Hippocampal formation (tissue), 2 donors: ENCODE measurements at places on chromosomes 5 and 9.

GRCh38 chr9:133709015-133709611, 29.0 kb downstream of the SARDH start:
- DNase-seq = no peak

DNA sequence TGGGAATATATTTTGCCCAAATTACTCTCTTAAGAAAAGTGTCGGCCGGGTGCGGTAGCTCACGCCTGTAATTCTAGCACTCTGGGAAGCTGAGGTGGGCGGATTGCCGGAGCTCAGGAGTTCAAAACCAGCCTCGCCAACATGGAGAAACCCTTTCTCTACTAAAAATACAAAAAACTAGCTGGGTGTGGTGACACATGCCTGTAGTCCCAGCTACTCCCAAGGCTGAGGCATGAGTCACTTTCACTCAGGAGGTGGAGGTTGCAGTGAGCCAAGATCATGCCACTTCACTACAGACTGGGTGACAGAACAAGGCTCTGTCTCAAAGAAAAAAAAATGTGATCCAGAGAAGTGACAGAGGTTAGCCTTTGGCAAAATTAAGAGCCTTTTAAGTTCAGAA, 26.4 kb upstream of the TMEM171 start:
- DNase-seq = no peak

GRCh38 chr9:32427111-32427873, 42.8 kb downstream of the ACO1 start:
- DNase-seq = no peak

GRCh38 chr5:96961053-96961452, 25.2 kb downstream of the LNPEP start:
- no peak for DNase-seq

DNA sequence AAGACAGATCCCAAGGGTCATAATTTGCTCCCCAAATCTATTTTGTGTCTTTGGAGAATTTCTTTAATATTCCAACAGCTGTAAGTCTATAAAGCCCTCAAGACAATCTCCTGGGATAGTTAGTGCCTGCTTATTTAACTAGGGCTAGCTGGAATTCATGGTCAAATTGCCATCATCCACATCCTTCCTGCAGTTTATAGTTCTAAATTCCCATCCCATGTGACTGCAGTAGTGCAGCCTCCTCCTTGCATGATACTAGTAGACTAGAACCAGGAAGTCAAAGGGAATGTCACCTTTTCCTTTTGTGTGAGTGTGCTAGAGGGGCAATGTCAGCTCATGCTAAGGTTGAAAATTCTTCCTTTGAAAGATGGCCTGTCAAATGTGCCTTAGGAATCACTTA, 214.8 kb upstream of the PIK3R1 start:
- no peak for DNase-seq

DNA sequence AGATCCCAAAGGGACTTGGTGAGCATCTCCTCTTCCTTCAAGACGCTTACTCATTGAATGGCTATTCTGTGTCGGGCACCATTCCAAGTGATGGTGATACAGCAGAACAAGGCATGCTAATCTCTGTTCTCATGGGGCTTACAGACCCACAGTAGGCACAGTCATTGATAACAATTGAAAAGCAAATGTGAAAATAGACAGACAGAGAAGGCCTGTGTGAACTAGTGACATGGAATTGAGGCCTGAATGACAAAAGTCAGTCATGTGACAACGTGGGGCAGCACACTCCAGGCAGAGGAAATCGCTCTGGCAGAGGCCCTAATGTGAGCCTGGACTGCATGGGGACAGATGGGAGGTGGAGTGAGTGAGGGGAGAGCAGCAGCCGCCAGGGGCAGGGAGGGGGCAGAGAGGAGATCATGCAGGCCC, 70.7 kb upstream of the CPLX2 start:
- DNase-seq = no peak

- DNase-seq = peak; percentile 28
Measured at GRCh38 chr9:4430432-4431261, 59.6 kb upstream of the SLC1A1 start.

DNA sequence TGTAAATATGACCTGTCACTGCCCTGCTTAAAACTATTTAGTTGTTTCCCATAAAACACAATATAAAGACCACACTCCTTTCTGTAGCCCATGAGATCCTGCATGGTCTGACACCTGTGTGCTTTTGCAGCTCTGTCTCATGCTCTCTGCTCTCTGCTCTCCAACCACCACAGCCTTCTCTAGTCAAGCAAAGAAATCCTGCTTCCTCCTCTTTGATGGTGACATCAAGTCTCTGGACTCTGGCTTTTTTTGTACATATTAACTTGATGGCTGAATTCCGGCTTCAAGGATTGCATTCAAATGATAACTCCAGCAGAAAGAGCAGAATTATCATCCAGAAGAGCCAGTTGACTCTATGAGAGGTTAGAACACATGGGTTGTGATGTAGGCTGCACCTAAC, 58.2 kb downstream of the CHSY3 start:
- DNase-seq = no peak

GRCh38 chr5:133041910-133042309, 9.9 kb upstream of the HSPA4 start:
- DNase-seq = no peak

DNA sequence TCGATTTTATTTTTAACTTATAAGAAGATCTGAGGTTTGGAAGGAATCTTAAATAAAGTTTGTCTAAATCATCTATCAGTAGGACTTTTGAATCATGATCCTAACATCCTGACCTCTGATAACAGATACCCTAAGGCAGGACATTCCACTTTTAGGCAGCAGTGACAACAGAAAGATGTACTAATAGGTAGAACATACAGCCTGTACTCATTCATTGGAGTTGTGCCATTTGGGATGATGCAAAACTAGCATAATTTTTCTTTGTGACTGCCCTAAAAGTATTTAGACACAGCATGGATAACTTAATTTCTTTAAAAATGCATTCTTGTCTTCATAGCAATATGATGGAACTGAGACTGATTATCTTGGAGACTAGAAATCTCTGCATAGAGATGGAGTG, 39.7 kb downstream of the CDC42SE2 start:
- DNase-seq = no peak

GRCh38 chr5:107636555-107636954, 34.2 kb downstream of the EFNA5 start:
- DNase-seq = no peak

- no peak for DNase-seq
Measured at GRCh38 chr9:18499980-18500379, 26.0 kb downstream of the ADAMTSL1 start.

- no peak for DNase-seq
Measured at GRCh38 chr9:90805006-90805996, 3.7 kb downstream of the SYK start.

- no peak for DNase-seq
Measured at GRCh38 chr5:53183880-53184279, 74.3 kb upstream of the MOCS2 start.

GRCh38 chr9:14923701-14924100, 13.5 kb upstream of the FREM1 start:
- DNase-seq = no peak

GRCh38 chr9:87673446-87674120, 52.3 kb upstream of the CTSL start:
- DNase-seq = no peak

- DNase-seq = no peak
Measured at GRCh38 chr9:123426406-123426805, 70.4 kb downstream of the CRB2 start.

DNA sequence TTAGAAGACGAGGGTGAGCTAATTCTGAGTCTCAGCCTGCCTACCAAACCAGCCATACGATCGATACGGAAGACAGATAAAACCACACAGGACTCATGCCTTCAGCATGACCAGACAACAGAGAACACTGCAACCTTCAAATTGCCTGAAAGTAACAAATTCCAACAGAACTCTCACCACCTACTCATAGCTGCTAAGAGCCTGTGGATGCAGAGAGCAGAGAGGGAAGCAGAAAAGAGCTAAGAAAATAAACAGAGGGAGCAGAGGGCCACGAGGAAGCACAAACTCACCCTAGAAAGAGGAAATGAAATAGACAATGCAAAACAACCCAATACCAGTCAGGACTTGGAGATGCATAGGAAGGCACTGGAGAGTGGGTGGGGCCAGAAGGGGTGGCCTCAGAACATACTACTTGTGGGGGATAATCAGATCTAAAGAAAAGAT, 86.7 kb upstream of the TAS2R1 start:
- DNase-seq = no peak

DNA sequence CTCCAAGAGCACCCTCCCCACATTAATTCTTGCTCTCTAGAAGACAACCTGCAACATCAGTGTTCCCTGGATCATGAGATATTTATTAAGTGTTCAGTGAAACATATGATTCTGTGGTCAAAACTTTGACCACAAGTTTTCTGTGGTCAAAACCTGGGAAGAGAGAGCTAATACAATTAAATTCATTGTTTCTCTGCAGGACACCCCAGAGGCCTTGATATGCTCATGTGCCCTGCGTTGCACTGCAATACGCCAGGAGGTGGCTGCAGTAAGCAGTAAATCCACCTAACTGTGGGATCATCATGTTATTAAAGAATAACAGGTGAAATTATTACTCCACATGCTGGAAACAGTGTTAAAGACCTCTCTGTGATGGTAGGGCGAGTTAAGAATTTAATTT, 109.3 kb upstream of the SPDL1 start:
- DNase-seq = no peak

DNA sequence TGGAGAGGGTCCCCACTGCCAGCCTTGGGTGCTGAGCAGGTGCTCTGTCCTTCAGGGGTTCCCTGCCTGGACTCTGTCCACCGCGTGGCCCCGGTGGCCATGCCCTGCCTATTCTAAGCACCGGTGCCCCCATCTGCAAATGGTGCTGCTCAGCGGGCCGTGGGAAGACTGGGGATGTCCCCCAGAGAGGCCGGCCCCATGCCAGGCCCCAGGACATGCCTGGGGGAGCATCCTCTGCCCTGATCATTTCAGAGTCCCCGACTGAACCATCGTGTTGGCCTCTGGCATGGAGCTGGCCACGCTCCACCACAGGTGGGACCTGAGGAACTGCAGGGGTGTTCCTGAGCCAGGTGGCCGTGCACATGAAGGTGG, 64.7 kb downstream of the RXRA start:
- DNase-seq = no peak

- DNase-seq = no peak
Measured at GRCh38 chr5:44565902-44566301, 176.7 kb upstream of the FGF10 start.

DNA sequence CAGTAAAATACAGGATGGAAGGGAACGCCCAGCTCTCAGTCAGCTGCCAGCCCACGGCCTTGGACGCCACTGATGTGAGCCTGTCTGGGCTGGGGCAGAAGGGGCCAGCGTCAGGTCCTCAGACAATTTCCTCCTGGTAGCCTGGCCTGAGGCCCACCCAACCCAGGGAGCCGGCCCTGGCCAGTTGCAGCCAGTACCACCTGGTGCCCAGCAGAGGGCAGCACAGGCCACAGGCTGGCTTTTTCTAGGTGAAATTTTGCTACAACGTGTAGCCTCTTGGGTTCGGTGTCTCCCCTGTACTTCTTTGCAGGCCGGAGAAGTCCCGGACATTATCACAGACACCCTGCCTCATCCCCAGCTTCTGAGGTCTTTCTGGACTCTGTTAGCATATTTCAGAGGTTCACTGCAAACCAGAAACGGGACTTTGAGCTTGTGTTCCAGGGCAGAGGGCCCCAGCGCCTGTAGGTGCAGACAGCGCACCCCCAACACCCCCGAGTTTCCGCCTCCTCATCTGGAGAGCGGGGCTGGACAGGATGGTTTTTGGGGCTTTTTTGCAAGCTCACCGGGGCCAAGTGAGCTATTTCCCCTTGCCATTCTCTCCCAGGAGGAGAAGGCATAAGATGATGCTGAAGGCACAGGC, 45.9 kb upstream of the KCNMB1 start:
- peak; percentile 64 for DNase-seq

GRCh38 chr5:73121119-73121463, 716 bp downstream of the TMEM171 start:
- DNase-seq = no peak

DNA sequence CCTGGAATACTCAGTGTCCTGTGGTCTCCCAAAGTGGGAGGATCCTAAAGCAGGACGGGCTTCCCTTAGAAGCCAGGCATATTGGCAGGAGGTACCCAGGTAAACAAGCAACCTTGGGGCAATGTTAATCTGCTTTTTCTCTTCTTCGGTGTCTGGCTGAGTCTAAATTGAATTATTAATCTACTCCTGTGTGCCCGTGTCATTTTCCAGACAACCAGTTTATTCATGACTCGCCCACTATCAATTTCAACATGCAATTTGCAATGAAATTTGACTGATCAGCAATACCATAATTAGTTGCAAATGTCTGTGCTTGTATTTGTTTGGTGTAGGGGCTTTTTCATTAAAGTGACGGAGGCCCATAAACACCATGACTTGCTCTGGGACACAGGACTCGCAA, 32.9 kb upstream of the JADE2 start:
- DNase-seq = no peak

DNA sequence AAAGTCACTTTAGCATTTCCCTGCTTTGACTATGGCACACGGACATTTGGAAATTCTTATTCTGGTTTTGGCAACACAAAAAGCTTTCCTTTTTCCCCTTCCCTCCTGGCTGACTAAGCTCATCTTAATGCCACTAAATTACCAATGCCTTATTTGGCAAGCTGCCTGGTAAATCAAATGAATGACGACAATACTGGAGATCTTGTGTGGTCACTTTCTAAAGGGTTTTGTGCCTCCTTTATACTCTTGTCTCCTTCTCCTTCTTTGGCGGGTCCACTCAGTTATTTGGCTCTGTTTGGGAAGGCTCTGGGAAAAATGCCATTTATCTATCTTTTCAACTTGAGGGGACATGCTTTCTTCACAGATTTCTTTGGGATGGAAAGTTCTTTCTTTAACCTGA, 34.9 kb downstream of the SH3GL2 start:
- peak; percentile 43 for DNase-seq

DNA sequence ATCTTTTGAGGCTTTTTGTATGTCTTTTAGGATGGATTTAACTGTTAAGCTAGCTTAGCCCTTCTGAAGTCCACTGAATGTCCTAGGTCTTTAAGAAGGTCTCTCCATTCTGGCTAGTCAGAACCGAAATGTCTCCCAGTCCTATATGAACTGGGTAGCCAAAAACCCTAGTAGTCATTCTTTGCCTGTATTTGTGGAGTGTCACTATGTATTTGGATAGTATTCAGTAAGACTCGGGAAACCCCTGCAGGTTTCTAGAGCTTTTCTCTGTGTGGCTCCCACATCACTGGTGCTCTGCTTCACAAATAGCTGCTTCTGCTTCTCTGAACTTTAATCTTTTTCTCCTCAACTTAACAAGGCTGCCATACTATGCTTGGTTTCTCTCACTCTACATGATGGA, 68.0 kb downstream of the RIC1 start:
- DNase-seq = no peak

DNA sequence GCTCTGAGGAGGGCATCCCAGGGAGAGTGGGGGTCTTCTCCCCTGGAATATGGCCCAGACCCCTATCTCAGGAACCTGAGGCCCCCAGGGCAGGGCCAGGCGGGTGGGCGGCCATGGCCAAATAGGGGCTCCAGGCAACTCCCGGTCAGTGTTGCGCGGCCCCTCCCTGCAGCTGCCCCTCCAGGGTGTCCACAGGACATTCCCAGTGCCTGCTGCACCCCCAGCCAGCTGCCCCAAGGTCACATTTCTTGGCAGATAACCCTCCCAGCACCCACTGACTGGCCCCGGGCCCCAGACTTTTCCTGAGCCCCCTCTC, 53.6 kb upstream of the EGFL7 start:
- DNase-seq = no peak
